ENCODE measurements at places on chromosomes 5 and 9.

DNA sequence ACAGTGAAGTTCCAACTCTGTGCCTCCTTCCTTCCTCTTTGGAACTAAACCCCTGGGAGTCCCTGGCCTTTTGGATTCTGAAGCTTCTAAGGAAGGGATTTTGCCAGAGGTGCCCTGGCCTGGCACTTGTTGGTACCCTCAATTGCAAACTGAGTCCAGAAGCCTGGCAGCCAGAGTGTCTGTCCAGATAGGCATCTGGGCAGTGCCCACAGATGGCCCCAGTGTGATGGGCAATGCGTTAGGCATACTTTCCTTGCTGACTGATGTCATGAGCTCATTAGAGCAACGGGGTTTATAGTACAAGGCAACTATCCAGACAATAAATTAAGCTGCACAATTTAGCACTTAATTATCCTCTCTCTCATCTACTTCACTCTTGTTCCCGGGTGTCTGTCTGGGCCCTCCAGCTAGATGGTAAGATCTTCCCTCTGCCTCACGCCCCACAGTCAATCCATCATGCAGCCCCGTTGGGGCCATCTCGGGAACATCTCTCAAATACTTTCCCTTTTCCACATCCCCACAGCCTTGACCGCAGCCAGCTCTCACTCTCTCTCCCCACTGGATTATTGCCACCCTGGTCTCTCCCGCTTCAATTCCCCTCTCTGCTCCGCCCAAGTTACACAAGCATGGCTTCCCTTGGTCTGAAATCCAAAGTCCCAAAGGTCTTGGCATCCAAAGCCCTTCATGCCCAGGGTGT is 157.5 kb upstream of the SMIM23 start:
- H3K27ac ChIP-seq = no peak overlapping the region
- no peaks in the 10 kb centered on the region for H3K4me1 ChIP-seq
- H3K4me3 ChIP-seq = no peak overlapping the region
- H3K27me3 ChIP-seq = no peaks in the 10 kb centered on the region
- no peak for DNase-seq

DNA sequence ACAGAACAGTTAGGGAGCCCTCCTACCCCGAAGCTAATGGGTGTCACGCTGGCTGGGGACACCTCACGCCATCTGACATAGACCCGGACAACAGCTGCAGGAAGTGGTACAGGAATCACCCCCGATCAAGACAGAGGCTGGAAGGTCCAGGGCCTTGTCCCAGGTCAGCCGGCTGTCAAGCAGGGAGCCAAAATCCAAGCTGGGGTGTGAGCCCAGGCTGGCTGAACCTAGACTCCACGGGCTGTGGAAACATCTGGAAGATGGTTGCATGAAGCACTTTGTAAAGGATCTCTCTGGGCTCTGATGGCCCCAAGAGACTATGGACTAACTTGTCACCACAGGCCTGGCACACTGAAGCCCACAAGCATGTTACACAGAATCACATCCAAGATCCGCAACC is 68.9 kb upstream of the STXBP1 start:
- no peak for DNase-seq
- H3K36me3 ChIP-seq = no peaks in the 10 kb centered on the region
- no peak overlapping the region for H3K4me3 ChIP-seq
- no peaks in the 10 kb centered on the region for H3K4me1 ChIP-seq
- no peak overlapping the region for H3K27ac ChIP-seq

DNA sequence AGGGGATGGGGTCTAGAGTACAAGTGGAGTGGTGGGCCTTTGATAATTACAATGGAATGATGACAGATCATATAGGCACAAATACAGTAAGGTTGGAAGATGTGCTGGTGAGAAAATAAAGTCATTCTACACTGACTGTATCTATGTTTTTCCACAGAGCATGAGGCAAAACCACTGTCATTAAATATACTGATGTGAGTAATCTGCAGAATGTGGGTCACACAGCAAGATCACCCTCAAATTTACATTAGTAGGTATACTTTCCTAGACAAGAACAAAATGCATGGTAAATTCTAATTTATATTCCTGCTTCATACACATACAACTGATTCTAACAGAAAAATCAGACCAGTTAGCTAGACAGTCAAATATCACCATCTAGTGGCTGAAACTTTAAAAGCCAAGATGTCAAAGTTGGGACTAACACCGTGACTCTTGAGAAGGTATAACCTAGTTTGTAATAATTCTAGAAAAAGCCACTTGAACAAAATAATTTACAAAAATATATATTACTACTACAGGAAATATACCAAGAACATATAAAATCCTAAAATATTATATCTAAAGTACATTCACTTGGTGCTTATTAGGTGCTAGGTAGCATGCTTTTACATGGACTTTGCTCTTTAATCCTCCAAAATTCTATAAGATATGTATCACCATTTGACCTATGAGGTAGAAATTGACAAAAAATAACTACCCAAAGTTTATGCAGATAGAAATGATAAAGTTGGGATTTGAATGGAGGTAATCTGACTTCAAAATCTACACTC is 19.5 kb downstream of the TTC33 start:
- H3K36me3 ChIP-seq = peaks cover 4% of the 10 kb centered on the region
- peak; percentile 51 for DNase-seq
- H3K4me3 ChIP-seq = no peak overlapping the region

DNA sequence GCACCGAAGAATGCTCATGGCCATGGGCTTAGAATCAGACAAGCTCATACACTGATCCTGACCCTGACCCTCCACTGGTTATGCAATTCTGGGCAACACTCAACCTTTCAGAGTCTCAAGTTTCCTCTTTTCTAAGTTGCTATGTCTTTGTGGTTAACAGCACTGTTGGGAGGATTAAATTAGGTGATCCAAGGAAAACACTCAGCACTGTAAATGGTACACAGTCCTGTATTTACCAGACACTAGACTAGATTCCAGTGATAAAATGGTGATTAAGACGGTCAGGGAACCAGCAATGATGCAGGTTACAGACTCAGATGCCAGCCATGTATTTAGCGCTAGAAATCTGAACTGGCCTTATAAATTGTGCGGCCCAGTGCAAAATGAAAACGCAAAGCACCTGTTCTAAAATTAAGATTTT is 8.1 kb downstream of the ARL15 start:
- no peaks in the 10 kb centered on the region for H3K4me1 ChIP-seq
- no peak overlapping the region for H3K4me3 ChIP-seq
- no peaks in the 10 kb centered on the region for H3K27me3 ChIP-seq
- no peak overlapping the region for H3K27ac ChIP-seq
